Occipital lobe (tissue), 3 donors: ENCODE measurements at places on chromosomes 1 and 21. TPM values are rescaled to one million over a fixed set of nuclear protein-coding genes. Genes with fewer than 3 reads are reported as not detected.

DNA sequence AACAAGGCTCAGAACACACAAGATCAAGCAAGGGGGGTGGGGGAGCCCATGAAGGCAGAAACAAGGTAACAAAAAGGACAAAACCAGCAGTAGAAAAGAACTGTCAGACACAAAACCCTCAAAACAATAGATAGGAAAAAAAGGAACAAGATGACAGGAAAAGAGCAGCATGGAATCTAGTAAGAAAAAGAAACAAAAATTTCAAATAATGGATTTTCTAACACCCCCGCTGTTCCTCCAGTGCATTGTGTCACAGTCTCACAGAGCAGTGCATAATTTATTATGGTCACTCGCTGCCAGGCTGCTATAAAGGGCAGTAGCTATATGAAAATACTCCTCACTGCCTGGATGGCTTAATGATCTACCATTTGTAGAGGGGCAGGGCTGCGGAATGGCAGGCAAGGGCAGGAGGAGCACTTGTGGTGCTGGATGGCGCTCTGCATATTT is 567.9 kb downstream of the DPYD start:
- DNase-seq: no peak

- DNase-seq: no peak
Measured at GRCh38 chr1:19840228-19840627, 25.1 kb upstream of the RNF186 start.

DNA sequence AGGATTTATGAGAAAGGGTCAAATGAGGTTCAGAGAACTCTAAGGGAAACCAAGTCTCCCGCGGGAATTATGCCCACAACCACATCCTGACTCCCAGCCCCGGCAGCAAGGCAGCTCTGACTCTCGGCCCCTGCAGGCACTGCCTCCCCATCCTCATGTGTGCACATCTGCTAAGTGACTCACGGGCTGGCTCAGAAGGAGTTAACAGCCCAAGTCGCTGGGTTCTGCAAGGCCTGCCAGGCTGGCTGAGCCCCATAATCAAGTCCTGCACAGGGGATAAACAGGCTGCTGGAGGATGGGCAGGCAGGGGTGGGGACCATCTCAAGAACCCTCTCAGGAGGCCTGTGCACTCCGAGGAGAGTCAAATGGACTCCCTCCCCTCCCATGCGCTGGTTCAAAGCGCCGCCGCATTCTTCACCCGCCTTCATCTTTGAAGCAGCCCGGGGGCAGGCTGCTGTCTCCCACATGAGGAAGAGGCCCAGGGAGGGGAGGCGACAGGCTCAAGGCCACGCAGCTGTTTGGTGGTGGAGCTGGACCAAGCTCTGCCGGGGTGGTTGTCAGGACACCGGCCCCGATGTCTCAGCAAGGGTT is 344.3 kb downstream of the MATN1 start:
- DNase-seq: no peak

DNA sequence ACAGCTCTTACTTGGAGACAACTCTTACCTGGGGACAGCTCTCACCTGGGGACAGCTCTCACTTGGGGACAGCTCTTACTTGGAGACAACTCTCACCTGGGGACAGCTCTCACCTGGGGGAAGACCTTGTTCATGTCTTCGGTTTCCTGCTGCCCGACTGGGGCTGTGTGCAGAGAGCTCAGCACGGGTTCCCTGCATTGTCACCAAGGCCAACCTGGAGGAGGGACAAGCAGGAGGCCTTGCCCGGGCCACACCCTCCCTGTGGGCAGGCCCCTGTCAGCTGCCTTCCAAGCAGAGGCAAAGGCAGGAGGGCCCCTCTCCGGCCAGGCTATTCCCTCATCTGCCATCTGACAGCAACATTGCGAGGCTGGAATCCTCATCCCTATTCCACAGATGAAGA is at the start of gene LDLRAD1:
TSS of gene LDLRAD1 (minus strand) at position 208 of the 400 bp plus-strand sequence. CDS start at position 134, 74 bp downstream.
- no peak for DNase-seq

- DNase-seq: no peak
Measured at GRCh38 chr1:234253732-234254131, 119.5 kb upstream of the COA6 start.

DNA sequence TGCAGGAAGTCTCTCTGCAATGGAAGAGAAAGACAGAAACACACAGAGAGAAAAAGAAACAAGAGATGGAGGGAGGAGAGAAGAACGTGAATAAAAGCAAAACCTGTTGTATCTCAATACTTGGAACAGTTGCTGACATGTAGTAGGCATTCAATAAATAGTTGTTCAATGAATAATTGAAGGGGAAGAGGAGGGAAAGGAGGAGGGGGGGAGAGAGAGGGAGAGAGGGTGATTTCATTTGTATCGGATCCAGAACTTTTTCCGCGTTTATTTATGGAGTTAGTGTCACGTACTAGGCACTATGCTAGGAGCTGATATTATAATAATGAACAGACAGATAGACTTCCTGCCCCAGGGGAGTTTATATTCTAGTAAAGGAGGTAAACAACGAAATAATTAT is 144.1 kb downstream of the OMA1 start:
- DNase-seq: no peak

- DNase-seq: no peak
Measured at GRCh38 chr1:236882678-236883077, 87.6 kb downstream of the MTR start.

DNA sequence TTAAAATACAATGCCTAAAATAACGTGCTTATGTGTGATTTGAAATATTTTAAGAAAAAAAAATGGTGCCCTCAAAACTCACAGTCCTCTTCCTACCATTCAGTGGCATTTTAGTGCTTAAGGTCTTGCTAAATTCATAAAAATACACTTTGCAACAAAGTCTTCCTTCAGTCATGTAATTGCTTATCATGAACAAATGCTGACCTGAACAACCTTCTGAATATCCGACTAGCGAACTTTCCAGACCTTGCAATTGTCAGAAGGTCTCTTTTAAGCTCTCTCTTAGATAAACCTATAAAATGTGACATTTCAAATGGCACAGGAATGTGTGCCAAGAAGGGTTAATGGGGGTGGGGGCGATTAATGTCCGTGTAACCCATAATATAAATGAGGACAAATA is 858 bp downstream of the BRINP3 start:
- DNase-seq: no peak

DNA sequence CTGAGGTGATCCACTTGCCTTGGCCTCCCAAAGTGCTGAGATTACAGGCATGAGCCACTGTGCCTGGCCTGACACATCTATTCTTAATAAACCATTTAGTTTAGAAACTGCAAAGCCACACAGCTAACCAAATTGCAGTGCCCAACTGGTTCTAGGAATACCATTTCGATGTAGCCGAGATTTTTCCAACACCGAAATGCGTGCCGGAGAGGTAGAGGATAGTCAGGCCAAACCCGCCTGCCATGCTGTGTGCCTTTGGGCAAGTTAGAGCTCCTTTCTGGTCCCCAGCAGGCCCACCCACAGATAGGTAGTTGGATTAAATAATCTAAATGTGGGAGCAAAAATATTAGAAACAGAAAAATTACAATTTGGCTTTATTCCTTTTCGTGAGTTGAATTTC is 254.4 kb downstream of the FOXD2 start:
- DNase-seq: no peak

Gene LRRC53
- total RNA-seq: not detected

Gene TPTE
- not detected for total RNA-seq

Gene TLR5
- 1.7 TPM for total RNA-seq

Gene FDPS
- total RNA-seq: 90.9 TPM
